ENCODE measurements at places on chromosomes 5 and 9.
A peak's percentile ranks its signal among the peaks of the same experiment; 100 is the strongest.

- DNase-seq = peak; percentile 51
Observed at GRCh38 chr5:142717582-142718215, 31.8 kb upstream of the FGF1 start.

- DNase-seq = no peak
Observed at GRCh38 chr9:89911721-89912604, 307.2 kb downstream of the GADD45G start.

DNA sequence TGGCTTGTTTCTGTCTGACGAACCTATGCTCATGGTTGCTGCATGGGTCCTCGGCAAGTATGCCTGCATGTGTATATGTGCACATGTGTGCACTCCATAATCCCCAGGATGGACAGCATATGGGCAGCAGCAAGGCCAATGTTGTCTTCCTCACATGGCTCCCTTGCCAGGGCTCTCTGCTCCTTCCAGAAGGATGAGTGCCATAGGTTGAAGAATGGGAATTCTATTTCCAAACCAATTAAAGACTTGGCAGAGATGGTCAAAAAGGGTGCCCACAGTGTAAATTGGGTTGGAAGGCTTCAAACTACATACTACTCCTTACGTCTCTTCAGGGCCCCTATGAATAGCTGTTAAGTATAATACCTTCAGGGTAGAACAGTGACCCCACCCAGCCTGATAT is 212.1 kb downstream of the PBX3 start:
- DNase-seq = no peak

DNA sequence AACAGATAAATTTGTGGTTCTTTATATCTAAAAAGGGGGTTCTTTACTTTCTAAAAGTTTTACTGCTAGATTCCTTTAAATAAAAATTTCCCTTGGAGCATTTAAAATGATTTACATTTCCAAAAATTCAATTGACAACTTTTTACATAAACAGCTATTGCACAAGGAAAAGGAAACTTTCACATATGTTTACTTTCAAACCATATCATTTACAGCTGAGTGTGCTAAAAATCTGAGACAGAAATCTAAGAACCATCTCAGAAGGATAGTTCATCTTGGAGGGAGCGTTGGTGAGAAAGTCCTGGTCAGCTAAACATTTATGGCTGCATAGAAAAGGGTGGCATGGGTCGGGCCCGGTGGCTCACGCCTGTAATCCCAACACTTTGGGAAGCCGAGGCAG is 235.4 kb downstream of the DTWD2 start:
- DNase-seq = no peak

- DNase-seq = no peak
Observed at GRCh38 chr9:75231167-75231566, 142.9 kb downstream of the OSTF1 start.

- DNase-seq = peak; percentile 78
Observed at GRCh38 chr9:76810377-76810957, 46.2 kb downstream of the PCA3 start.

DNA sequence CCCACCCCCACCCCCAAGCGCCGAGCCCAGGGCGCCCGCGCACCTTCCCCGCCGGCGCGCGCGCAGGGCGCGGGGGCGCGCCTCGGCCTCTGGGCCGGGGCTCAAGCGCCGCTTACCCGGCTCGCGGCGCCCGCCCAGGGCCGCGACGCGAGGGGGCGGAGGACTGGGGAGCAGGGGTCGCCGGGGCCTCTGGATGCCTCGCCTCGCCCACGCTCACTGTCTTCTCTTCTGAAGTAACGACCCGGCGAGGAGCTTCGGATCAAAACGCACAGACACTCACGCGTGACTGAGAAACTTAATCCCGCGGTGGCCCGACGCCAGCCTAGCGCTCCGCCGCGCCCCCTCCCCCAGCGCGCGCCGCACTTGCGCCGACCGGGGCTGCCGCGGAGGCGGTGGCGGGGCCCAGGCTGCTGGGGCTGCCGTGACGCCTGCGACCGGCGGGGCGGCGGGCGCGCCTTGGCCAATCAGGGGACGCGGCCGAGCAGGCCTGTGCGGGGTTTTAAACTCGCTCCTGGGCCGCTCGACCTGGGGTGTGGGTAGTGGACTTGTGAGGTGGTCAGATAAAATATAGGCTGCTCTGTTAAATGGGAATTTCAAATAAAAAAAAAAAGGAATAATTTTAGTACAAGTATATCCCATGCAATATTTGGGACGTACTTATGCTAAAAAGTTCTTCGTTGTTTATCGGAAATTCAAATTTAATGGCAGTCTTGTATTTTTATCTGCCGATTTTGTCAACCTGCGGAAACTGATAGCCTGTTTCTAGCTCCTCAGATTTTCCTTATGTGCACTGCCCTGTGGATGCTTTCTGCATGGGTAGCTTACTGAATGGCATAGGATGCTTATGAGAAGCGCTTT is at the start of gene MPDZ:
TSS of gene MPDZ (minus strand) at position 409 of the 858 bp plus-strand sequence. CDS start 29,377 bp downstream, outside the sequence.
- DNase-seq = peak; percentile 61

GRCh38 chr5:175131432-175131831 is 312.6 kb downstream of the DRD1 start:
- peak; percentile 27 for DNase-seq

GRCh38 chr9:114238891-114239875 is 83.7 kb upstream of the ORM1 start:
- DNase-seq = no peak

DNA sequence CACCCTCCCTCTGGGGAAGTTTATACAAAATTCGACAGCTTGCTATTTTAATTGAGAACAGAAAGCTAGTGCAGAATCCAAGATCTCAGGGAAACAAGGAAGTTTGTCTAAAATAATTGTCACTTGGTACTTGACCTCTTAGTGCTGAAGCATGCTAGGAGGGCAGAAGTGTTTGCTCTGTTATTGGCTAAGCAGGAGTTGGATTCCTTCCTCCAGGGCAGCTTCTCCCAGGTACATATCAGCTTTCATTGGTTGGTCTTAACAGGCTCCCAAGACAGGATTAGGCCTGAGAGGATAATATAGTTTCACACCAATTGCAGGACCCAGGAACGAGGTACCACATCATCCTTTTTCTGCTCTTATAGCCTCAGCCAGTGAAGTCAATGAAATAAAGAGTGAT is 432.8 kb downstream of the IRX1 start:
- DNase-seq = no peak

DNA sequence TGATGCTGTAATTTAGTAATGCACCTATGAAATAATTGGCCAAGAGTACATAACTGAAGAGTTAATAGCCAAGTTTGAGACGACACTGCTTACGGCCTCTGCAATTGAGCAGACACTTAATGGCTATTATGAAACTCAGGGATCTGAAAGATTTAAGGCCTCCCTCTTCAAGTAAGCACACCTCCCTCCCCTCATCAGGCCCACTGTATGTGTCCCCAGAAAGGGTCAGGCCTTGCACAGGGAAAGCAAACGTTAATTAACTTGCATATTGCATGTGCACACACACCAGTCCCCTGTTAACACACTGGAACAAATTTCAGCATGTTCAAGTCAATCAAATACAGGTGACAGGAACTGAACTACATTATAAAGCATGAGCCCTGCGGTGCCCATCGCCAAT is 163.6 kb downstream of the SPOCK1 start:
- no peak for DNase-seq

DNA sequence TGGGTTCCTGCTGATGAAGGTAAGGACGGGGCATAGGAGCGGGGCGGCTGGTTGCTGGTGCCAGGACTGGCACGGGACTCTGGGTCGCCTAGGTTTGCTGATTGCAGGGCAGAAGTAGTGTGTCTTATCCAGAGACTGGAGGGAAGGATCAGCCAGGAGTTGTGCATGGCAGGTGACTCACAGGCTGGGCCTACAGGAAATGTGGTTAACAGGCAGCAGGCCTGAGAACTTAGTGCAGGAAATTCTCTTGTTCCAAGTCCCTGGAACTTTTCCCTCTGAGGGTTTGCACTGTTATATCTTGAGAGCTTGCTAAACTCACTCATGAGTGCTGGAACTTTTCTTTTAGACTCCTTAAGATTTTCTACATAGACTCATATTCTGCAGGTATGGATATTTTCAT is 95.1 kb downstream of the ANXA2R start:
- no peak for DNase-seq

- no peak for DNase-seq
Observed at GRCh38 chr9:133583586-133583985, 25.6 kb downstream of the FAM163B start.

DNA sequence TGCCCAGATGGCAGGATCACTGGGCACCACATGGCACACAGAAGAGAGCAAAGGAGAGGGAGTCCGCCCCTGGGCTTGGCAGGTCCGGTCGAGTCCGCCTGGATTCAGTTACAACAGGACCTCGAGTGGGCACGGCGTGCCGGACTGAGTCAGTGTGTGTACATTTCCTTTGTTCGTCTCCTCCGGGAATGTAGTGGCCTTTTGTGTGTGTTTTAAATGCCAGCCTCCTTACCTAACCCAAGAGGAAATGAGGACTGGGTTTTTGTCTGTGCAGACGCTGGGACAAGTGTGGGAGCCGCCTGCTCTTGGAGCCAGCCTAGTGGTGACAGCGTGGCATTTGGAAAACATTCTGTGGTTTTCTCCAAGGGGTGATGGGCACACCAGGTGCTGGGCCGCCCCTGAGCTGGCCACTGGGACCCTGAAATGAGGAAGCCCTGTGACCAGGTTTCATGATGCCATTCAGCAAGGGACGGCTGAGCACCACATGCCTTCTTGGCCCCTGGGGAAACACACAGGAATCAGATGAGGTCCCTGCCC is 9.6 kb downstream of the NEK6 start:
- no peak for DNase-seq

DNA sequence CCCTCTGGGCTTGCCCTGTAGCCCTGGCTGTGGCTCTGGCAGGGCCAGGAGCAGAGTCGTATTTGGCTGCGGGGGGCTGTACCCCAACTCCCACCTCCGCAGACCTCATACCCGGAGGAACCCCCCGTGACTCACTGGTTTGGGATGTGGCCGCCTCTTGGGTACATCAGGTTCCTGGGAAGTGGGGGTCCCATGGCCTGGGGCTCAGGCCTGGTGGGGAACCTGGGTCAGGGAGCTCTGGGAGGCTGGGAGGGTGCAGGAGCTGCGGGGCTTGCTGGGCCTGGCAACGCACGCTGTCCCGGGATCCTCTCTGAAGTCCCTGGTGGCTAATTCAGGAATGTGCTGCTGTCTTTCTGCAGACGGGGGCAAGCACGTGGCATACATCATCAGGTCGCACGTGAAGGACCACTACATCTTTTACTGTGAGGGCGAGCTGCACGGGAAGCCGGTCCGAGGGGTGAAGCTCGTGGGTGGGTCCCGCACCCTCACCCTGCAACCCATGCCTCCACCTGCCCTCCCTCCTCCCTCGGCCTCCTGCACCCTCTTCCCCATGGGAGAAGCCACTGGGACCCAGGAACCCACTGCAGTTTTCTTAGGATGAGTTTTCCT is 2.4 kb downstream of the LCN1 start:
- no peak for DNase-seq

DNA sequence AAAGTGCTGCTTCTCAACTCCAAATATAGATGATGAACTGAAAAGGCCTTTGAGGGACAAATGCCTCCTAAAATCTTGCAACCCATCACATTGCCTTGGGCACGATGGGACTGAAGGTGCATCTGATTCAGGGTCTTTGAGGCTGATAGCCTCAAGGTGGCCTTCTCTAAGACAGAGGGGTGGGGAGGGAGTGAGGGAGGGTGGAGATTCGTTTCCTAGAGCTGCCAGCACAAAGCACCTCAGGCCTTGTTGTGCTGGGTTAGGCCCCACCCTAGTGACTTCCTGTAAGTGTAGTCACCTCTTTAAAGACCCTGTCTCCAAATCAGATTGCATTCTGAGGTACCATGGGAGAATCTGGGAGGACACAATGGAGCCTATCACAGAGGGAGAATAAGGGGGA is 57.1 kb downstream of the BARX1 start:
- no peak for DNase-seq

GRCh38 chr9:85061969-85062368 is 392.4 kb downstream of the NTRK2 start:
- DNase-seq = no peak

- no peak for DNase-seq
Observed at GRCh38 chr9:122158202-122158601, 1.4 kb downstream of the NDUFA8 start.

- no peak for DNase-seq
Observed at GRCh38 chr9:124504530-124505005, 2.6 kb downstream of the NR5A1 start.

GRCh38 chr9:120820095-120820494 is 22.6 kb downstream of the PSMD5 start:
- DNase-seq = no peak

DNA sequence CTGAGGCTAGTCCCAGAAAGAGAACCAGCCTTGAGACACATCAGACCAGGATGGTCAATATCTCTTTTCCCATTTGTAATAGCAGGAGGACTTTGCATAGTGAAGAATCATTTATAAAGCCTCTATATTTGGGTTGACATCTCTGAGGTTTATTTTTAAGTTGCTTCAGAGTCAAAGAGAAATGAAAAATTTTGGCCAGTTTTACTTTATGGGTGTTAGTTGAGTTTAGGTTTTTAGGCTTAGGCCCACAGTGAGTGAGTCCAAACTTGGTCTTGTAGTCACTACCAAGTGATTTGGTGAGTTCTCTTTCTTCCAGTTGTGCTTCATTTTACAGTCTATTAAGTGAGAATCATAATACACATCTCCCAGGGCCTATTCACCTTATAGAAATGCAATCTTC is 5.3 kb upstream of the MEF2C start:
- no peak for DNase-seq

GRCh38 chr9:73179589-73179988 is 27.9 kb downstream of the ANXA1 start:
- DNase-seq = no peak

DNA sequence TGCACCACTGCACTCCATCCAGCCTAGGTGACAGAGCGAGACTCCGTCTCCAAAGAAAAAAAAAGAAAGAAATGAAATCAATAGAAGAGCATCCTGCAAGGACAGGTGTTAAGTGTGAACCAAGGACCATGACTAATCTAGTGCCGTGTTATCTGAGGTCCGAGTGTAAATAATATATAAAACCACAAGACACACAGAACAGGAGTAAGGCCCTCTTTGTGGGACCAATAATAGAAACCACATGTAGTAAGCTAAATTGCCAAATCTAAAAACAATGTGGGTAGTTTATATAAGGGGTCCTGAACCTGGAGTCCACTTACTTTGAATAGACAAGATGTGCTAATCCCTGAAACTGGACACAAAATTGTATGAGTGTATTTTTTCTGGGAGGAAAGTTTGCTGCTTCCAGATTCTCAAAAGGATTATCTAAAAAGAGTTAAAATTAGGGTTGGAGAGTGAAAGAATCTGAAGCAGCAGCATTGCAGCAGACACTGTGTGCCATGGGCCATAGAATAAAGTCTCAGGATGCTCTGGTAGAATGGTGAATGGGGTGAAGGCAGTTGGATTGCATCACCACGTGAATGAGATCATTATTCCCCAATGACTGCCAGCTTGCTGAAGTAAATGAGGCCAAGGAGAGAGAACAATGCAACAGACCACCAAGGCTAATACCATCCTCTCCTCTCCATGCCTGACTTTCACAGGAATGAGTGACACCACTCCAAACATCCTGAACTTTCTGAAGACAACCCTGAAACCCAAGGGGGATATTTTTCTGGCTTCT is 222.7 kb downstream of the DCP2 start:
- no peak for DNase-seq

- DNase-seq = peak; percentile 56
Observed at GRCh38 chr9:115291841-115292240, 173.9 kb upstream of the TNC start.
